ENCODE measurements at places on chromosomes 1 and 21.
A peak's percentile ranks its signal among the peaks of the same experiment; 100 is the strongest.

GRCh38 chr1:181057079-181057478 lies 23.3 kb downstream of the MR1 start:
- no peak for DNase-seq

DNA sequence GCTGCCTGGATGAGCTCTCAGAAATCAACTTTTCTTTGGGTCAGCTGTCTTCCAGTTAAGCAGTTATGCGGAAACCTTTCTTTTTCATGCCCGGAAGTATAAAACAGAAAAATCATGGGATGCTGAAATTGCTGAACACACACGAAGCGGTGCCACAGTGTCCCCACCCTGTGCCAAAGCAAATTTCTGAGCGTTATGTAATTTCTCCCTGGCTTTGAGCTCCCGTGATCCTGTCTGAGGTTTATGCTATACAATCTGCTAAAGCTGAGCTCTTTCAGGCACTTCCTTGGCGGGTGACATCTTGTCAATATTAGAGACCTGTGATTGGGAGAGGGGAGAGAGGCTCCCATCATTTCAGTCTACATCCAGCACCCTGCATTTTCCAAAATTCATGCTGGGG lies 201.7 kb downstream of the ROR1 start:
- no peak for DNase-seq

- DNase-seq, result no peak
These were observed 13.4 kb upstream of the DPT start for GRCh38 chr1:168742386-168742785.

GRCh38 chr1:31346785-31347184 lies 26.1 kb downstream of the FABP3 start:
- no peak for DNase-seq

DNA sequence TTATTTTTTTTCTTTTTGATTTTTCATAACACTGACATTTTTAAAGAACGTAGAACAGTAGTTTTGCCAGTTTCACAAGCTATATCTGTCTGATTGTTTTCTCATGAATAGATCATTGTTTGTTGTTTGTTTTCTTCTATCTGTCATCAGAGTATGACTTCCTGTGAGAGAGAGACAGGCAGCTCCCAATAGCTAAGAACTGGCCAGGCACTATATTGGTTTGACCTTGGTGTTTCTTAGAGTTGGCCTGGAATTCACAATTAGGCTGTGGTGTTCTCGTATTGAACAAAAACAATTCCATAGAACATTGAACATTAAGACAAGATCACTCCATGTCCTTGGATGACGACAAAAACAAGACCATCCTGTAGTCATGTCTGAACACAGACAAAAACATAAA lies 43.4 kb downstream of the RPS6KC1 start:
- no peak for DNase-seq

GRCh38 chr21:36565540-36565939 lies 85.6 kb upstream of the CLDN14 start:
- no peak for DNase-seq

GRCh38 chr1:30754684-30755171 lies 2.8 kb downstream of the LAPTM5 start:
- DNase-seq, result no peak

GRCh38 chr1:84143796-84144565 lies at the start of gene PRKACB:
Gene PRKACB (plus strand): TSS chr1:84144271. CDS start chr1:84144362, 91 bp downstream.
- no peak for DNase-seq

GRCh38 chr1:148293651-148294050 lies 141.6 kb upstream of the NBPF11 start:
- no peak for DNase-seq

DNA sequence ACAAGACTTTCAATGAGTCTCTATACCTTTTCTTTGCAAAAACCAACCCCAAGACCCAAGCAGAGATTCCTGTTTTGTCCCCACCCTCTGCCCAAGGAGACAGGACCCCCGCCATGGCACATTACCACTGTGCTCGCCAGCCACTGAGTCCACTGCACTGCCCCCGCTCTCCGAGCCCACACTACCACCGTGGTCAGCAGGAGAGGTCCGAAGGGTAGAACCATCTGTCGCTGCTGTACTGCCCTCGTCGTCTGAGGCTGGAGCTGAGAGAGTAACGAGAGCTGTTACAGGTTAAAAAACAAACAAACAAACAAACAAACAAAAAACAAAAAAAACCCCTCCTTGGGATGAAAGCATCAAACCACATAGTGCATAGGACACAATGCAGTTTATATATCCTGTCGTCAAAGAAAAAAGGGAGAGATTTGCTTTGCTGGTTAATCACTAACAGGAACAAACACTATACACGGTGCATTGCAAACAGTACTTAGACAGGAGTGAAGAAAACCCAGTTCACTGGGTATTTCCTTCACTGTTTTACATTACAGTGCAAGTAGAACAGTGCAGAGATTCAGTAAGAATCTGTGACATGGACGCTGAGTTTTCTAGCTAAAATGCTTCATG lies 71.0 kb downstream of the UBR4 start:
- no peak for DNase-seq

GRCh38 chr1:232271991-232272589 lies 357.8 kb downstream of the SIPA1L2 start:
- DNase-seq, result no peak

DNA sequence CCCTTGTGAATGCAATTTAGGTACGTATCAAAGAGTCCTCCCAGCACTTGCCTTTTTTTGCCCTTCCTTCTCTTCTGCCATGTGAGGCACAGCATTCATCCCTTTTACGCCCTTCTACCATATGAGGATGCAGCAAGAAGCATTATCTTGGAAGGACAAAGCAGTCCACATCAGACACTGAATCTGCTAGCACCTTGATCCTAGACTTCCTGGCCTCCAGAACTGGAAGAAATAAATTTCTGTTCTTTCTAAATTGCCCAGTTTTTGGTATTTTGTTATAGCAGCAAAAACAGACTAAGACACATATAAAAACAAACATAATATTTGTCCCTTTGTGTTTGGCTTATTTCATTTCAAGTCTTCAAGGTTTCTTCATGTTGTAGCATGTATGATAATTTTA lies 20.1 kb downstream of the EPS15 start:
- DNase-seq, result no peak

DNA sequence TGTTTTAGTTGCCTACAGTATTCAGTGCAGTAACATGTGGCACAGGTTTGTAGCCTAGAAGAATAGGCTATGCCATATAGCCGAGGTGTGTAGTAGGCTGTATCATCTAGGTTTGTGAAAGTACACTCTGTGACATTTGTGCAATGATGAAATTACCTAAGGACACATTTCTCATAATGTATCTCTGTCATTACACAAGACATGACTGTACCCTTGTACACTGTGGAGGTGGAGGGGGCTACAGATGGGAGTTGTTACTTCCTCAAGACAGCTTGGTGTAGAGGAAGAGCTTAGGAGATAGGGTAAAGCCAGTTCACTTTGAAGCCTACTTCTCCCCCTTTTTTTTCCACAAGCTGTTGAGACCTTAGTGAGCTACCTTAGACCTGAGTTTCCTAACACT lies 59.7 kb upstream of the RAVER2 start:
- no peak for DNase-seq

DNA sequence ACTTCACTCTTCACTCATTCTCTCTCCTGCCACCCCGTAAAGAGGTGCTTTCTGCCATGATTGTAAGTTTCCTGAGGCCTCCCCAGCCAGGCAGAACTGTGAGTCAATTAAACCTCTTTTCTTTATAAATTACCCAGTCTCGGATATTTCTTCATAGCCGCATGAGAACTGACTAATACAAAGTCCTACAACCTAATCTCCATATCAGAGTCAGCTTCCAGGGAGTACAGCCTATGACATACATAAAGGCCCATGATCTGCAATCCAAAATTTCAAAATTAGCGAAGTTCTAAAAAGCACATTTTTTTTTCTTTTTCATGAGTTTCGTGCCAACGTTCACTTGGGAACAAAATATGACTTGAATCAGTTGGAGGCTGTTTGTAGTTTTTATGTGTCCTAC lies 256.9 kb upstream of the DUSP10 start:
- no peak for DNase-seq

- DNase-seq, result no peak
These were observed 12.0 kb downstream of the TAF5L start for GRCh38 chr1:229613938-229614337.

DNA sequence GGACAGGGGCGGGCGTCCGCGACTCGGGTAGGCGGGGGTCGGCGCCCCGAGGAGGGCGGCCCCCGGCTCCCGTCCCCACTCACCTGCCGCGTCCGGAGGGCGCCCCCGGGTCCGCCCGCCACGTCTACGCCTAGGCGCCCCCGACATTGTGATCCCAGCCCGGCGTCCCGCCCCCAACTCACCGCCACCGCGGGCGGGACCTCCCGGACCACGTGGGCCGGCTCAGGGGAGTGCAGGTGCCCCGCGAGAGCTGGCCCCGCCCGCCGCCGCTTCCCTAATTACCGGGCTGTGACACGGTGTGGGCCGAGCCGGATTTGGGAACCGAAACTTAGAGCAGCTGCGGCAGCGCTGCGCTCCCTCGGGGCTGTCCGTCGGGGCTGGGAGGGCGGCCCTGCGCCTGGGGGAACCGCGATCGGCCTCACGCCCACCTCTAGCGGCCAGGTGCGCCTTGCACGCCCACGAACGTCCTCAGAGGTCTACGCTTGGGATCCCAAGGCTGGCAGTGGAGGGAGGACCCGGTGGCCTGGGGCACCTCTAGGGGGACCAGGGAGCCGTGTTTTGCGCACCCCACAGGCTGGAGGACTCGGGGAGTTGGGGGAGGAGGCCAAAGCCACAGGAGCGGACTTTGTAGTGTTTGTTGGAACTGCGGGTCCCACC lies 521 bp upstream of the NADK start:
- DNase-seq, result peak; percentile 84

DNA sequence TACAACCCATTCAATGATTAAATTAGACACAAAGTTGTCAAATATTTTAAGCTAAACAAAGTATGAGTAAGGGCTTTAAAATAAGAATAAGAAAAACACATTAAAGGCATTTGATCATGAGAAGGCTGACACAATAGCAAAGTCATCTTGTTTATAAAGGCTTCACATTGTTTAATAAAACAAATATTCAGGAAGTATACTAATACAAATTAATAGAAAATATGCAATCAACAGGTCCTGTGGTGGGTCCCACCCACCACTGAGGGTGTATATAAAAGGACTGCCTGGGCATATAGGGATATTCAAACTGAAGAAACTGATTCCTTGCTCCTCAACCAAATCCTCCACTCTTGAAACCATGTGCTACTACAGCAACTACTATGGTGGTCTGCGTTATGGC lies at the start of gene KRTAP20-2:
Gene KRTAP20-2 (plus strand): TSS at position 301 of the 400 bp plus-strand sequence. CDS start 58 bp downstream, at position 359.
- no peak for DNase-seq

DNA sequence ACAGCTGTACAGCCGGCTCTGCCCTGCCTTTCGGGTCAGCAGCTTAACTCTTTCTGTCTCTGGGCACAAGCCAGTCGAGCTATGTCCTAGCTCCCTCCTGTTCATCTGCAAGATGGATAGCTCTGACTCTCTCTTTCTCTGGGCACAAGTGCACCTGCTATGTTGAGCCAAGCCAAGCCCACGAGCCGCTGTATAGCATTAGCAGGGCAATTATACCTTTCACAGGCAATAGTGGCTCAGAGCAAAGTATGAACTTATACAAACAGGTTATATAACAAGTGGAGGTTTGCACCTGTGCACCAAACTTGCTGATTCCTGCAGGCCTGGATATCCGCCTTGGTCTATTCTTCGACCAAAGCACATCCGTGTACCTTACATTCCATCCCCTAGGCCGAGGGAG lies 33.0 kb upstream of the CR2 start:
- no peak for DNase-seq

DNA sequence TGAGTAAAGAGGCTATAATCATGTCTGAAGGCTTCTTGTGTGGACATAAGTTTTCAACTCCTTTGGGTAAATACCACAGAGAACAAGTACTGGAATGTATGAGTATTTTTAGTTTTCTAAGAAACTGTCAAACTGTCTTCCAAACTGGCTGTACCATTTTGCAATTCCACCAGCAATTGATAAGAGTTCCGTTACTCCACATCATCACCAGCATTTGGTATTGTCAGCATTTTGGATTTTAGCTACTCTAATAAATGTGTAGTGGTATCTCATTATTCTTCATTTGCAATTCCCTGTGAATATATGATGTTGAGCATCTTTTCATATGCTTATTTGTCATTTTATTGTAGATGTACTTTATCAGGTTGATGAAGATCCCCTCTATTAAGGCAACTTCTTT lies 9.4 kb upstream of the MNDA start:
- no peak for DNase-seq

- DNase-seq, result no peak
These were observed 119.4 kb downstream of the C1orf94 start for GRCh38 chr1:34296059-34296458.

DNA sequence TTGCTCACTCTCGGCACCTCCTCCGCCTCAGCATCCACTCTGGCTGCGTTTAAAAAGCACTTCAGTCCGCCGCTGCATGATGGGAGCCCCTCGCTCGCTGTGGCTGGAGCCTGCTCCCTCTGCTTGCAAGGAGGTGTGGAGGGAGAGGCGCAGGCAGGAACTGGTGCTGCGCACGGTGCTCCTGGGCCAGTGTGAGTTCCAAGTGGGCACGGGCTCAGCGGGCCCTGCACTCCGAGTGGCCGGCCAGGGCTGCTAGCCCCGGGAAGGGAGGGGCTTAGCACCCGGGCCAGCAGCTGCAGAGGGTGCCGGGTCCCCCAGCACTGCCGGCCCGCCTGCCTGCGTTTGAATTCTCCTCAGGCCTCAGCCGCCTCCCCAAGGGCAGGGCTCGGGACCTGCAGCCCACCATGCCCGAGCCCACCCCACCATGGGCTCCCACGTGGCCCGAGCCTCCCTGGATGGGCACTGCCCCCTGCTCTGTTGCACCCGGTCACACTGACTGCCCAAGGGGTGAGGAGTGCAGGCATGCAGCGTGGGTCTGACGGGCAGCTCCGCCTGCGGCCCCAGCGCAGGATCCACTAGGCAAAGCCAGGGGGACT lies 1599.5 kb downstream of the NCAM2 start:
- DNase-seq, result no peak

DNA sequence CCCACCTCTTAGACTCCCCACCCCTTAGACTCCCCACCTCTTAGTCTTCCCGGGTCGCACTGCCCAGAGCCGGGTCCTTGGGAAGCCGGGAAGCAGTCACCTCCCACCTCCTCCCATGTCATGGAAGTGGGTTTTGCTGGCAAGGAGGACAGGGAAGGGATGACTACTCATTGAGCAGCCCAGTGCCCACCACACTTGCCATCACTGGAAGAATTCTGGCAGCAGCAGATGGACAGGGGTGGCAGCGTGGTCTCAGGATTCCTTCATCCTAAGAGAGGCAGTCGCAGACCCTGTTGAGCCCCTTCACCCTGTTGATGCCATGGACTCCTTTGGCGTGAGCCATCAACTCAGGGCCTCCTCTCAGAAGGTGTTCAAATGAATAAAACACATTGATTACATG lies 140.8 kb downstream of the PGBD5 start:
- DNase-seq, result no peak

DNA sequence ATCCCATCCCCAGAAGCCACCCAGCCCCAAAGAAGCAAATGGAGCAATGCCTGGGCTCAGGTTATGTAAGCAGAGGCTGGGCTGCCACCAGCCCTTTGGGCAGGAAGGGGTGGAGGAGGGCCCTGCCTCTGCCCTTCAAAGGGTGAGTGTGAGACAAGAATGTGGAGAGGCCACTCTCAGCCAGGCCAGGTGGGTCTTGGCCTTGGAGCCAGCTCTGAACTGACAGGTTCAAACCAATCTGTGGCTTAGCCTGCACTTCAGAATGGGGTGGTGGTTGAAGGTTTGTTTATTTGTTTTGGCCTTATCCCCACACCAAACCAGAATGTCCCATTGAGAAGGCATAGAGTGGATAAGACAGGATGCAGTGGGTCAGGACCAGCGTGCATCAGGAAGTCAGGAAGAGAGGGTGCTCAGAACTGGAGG lies 29.8 kb downstream of the C1orf116 start:
- no peak for DNase-seq

GRCh38 chr1:238319957-238320356 lies 429.2 kb upstream of the ZP4 start:
- DNase-seq, result no peak

GRCh38 chr1:168719306-168720111 lies 9.5 kb downstream of the DPT start:
- DNase-seq, result no peak

All from NCI-H1436 (cell line).